Fibroblast of skin of back (primary cell): ENCODE measurements at places on chromosomes 16 and 17.

- DNase-seq, result peak; percentile 77
Measured at GRCh38 chr17:43907425-43907981, at the start of gene MPP2. MPP2 (minus strand) TSS chr17:43907536; CDS start chr17:43904460, 3,076 bp downstream.

GRCh38 chr17:77736721-77737120 lies 221.8 kb upstream of the TNRC6C start:
- DNase-seq, result no peak

DNA sequence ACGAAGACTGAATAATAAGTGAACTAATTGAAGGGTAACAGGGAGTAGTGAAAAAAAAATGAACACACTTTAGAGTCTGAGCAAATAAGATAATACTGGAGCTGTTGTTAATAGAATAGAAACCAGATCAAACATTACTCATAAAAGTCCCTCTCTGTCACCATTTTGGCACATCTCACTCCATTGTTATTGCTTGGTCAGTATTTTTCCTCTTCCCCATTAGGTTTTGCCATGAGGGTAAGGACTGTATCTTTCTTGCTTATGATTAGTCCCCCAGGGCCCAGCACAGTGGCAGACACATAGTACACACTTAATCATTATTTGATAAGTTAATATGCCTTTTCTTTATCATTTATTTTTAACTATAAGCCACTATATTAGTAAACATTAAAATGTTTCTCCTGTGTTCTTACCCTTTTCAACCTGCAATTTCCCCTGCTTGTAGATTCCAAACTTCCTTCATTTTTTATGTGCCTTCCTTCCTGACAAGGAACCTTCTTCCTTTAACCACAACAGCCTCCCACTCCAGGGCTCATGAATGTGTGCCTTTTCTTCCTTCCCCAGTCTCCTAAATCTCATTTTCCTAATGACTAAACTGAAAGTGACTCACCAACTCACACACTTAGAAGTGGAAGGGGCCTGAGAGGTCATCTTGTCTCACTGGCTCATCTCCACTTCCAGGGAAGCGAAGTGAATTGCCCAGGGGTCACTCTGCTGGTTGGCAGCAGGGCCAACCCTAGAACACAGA lies 88.2 kb upstream of the HAS3 start:
- DNase-seq, result peak; percentile 72

- DNase-seq, result no peak
Measured at GRCh38 chr17:4582691-4583090, 1.6 kb upstream of the SMTNL2 start.

DNA sequence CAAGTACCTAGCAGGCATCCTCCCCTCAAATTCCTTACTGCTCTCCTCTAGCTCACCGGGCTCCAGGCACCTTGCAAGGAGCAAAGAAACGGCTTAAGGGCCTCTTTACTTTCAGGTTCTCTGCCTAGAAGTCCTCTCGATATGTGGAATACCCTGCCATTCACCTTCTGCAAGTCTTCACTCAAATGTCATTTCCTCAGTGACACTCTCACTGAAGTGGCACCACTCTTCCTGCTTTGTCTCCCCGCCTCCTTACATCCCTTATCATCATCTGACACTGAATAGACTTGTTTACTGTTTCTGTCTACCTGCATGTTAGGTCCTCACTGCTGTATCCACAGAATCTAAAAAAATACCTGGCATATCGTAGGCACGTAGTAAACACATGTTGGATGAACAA lies 947 bp downstream of the SLC7A6OS start:
- DNase-seq, result no peak

GRCh38 chr17:63419949-63420867 lies 25.9 kb downstream of the CYB561 start:
- DNase-seq, result no peak

- no peak for DNase-seq
Measured at GRCh38 chr17:30933966-30934365, 12.2 kb downstream of the ADAP2 start.

GRCh38 chr17:48894886-48895285 lies 2.3 kb downstream of the ATP5MC1 start:
- no peak for DNase-seq

GRCh38 chr17:65446043-65446442 lies 115.4 kb downstream of the AXIN2 start:
- DNase-seq, result no peak

DNA sequence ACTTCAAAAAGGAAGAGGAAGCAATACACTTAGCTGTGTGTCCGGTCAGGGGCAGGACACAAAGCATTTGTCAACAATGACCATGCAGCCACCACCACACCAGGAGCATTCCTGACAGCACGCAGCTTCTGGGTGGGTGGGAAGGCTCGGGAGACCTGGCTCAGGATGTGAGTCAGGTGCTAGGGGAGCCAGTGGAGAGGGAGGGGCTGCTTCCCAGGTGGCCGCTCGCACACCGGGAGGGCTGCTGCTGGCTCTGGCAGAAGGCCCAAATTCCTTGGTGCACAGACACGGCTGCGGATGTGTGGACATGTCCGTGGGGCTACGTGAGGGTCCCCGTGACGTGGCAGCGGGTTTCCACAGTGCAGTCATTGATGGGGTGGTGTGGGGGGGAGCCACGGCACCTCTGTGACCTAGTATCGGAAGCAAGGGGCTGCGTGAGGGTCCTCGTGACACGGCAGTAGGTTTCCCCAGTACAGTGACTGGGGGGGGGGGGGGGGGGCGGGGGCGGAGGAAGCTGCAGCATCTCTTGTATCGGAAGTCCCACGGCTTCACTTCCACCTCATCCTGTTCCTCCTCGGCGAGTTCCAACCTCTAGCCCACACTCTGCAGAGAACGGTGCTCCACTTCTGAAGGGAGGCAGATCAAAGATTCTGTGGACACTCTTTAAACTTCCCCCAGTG lies 112.8 kb downstream of the ZNF778 start:
- peak; percentile 45 for DNase-seq

DNA sequence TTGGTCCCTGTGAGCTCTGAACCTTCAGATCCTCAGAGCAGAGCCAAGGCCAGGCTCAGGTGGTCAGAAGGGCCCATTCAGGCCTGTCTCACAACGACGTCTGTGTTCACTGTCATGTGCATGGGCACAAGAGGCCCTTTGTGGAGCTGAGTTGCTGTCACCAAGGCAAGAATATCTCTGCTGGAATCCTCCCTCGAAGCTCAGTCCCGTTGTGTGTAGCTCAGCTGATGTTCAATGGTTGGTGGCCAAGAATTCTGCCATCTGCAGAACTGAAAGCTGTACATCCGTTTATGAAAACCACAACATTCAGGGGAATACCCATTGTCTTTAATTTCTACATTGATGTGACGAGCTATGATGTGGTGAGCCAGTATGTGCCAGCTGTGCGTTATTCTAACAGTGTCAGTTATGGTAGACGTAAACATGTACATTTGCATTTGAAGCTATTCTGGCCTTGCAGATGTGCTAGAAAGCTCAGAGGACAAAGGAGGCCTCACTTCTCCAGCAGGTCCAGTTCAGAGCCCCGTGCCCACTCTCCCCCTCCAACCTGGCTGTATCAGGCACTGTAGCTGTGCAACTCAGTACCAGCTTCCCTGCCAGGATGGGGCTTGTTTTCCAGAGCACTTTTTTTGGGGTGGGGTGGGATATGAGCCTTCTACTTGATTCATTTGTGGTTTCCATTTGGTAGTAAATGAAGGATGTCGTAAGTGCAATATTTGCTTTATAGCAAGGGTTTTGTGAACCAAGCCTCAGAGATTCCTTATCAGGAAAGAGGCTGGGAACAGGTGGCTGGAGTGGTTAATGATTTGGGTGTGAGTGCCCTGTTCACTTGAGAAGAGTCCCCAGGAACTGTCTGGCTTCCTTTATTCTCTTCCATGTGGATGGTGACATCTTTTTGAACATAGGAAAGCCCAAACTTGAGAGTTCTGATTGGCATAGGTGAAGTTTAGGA lies 56.1 kb downstream of the B9D1 start:
- DNase-seq, result no peak

DNA sequence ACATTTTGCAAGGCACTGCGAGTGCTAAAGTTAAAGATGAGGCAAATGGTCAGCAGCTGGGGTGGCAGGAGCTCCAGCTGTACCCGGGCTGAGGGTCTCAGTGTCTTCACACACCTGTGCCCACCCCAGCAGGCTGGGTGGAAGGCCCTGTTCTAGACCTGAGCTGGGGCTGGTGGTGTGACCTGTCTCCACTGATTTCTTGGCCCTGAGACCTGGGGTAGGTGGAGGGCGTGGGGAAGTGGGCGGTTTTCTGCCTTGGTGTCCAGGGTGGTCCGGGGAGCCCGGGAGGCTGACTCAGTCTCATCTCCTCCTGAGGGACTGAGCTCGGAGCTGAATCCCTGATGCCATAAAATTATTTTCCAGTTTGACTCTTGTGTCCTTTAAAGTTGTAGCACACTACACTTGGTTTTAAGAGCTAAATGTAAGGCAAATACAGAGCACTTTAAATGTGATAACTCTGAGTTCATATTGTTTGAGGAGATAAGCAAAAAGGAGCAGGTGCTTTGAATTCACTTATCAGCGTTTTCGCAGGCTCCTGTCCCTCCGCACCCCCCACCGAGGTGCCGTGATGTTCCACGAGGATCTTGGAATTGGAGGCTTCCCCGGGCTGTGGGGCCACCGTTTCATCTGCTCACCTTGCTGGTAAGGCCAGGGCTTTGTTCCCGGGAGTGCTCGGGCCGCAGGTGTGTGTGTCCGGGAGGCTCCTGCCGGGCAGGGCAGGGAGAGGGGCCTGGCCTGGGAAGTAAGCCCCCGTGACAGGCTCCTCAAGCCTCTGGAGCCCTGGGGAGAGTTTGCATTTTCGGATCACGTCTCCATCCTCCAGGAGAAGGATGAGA lies 117.0 kb downstream of the AATF start:
- DNase-seq, result no peak

GRCh38 chr17:43531955-43532354 lies 14.2 kb downstream of the ETV4 start:
- no peak for DNase-seq

DNA sequence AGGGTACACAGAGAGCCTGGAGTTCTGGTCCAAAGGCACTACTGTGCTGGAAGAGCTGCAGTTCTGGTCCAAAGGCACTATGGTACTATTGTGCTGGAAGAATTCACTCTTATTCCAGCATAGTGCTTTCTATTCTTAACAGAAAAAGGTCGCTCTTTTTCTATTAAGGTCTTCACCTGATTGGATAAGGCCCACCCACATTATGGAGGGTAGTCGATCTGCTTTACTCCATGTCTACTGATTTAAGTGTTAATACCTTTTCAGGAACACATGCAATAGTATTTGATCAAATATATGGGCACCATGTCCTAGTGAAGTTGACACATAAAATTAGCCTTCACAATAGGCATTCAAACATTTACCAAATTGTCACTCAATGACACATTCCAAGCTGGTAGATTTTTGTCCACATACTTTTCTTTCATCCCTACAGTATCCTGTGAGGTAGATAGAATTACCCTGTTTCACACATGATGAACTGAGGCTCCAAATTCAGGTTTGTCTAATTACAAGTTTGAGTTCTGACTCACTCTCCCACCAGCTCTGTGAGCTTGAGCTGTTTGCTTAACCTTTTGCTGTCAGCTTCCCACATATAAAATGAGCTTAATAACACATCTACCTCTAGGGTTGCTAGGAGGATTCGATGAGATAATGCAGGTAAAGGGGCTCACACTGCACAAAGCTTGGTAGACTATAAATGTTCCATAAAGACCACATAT lies 129.9 kb downstream of the AIPL1 start:
- DNase-seq, result no peak

DNA sequence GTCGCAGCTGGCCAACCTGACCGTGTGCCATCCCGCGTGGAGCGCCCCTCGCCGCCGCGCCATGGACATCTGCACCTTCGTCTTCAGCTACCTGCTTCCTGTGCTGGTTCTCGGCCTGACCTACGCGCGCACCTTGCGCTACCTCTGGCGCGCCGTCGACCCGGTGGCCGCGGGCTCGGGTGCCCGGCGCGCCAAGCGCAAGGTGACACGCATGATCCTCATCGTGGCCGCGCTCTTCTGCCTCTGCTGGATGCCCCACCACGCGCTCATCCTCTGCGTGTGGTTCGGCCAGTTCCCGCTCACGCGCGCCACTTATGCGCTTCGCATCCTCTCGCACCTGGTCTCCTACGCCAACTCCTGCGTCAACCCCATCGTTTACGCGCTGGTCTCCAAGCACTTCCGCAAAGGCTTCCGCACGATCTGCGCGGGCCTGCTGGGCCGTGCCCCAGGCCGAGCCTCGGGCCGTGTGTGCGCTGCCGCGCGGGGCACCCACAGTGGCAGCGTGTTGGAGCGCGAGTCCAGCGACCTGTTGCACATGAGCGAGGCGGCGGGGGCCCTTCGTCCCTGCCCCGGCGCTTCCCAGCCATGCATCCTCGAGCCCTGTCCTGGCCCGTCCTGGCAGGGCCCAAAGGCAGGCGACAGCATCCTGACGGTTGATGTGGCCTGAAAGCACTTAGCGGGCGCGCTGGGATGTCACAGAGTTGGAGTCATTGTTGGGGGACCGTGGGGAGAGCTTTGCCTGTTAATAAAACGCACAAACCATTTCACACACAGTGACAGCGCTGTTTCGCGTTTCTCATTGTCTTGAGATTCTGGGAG lies 2.0 kb upstream of the ZACN start:
- no peak for DNase-seq

DNA sequence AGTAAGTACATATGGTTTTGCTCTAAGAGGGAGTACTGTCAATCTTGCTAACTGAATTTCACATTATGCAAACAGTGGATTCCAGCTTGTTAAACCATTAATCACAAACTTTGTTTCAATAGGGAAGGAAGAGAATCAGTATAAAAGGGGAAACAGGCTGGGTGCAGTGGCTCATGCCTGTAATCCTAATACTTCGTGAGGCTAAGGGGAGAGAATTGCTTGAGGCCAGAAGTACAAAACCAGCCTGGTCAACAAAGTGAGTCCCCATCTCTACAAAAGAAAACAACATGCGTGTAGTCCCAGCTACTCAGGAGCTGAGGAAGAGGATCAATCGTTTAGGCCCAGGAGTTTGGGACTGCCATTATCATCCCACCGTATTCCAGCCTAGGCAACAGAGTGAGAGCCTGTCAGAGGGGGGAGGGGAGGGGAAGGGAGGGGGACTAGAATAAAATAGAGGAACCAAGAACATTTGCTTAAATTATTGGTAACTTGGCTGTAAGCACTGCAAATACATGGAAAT lies 65.7 kb downstream of the FBXL20 start:
- peak; percentile 6 for DNase-seq

DNA sequence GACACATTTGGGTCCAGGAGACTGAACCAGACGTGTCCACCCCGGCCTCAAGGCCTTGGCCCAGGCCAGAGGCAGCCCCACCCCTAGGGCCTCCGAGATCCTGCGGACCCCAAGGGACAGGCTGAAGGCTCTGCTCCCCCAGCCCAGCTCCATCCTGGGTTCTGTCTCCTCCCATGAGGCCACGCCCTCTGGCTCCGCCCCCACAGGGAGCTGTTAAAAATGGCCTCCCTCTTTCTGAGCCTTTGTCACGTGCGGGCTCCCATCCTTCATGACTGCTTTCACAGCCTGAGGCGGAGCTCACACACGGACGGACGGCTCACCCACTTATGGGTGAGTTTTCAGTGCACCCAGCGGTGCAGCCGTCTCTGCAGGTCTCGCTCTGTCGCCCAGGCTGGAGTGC lies 6.5 kb upstream of the CACNA1H start:
- no peak for DNase-seq

- DNase-seq, result no peak
Measured at GRCh38 chr16:21593530-21594289, 5.7 kb upstream of the METTL9 start.

- DNase-seq, result no peak
Measured at GRCh38 chr17:19800571-19800970, 52.5 kb upstream of the ALDH3A1 start.
